ENCODE measurements at places on chromosomes 13 and 19. TPM values are rescaled to one million over a fixed set of nuclear protein-coding genes. Genes with fewer than 3 reads are reported as not detected.

The C1QTNF9B gene
- total RNA-seq, result 1.5 TPM

The OR10H1 gene
- not detected for total RNA-seq

The RFX1 gene
- 10.4 TPM for total RNA-seq

The NLRP11 gene
- total RNA-seq, result not detected

The ZNF20 gene
- total RNA-seq, result 1.1 TPM

The U2AF2 gene
- total RNA-seq, result 66.5 TPM

The KCTD12 gene
- total RNA-seq, result 23.3 TPM

The FAM216B gene
- total RNA-seq, result 4.0 TPM

The ZNF552 gene
- total RNA-seq, result 2.8 TPM

The ZNF540 gene
- 3.7 TPM for total RNA-seq

The ZNF320 gene
- 7.0 TPM for total RNA-seq

The SPART gene
- 32.5 TPM for total RNA-seq

The SLC15A1 gene
- total RNA-seq, result not detected

The GPR183 gene
- total RNA-seq, result 2.8 TPM

The C19orf85 gene
- not detected for total RNA-seq

The SIRT6 gene
- 11.8 TPM for total RNA-seq

The VPS36 gene
- total RNA-seq, result 33.5 TPM

The SYNE4 gene
- not detected for total RNA-seq

The SBNO2 gene
- total RNA-seq, result 61.3 TPM

The TEX101 gene
- not detected for total RNA-seq

The IGFL2 gene
- not detected for total RNA-seq

The RDH8 gene
- total RNA-seq, result not detected

The AP1M2 gene
- total RNA-seq, result not detected

The FSD1 gene
- total RNA-seq, result not detected

The MEF2B gene
- total RNA-seq, result not detected

The AP1M1 gene
- total RNA-seq, result 34.3 TPM

The RFPL4AL1 gene
- not detected for total RNA-seq

The GRIK5 gene
- 6.1 TPM for total RNA-seq

The ODAD3 gene
- total RNA-seq, result 0.53 TPM

The HNRNPUL1 gene
- 106 TPM for total RNA-seq

The PRSS57 gene
- not detected for total RNA-seq

The CABP5 gene
- total RNA-seq, result not detected

The HAUS8 gene
- 5.3 TPM for total RNA-seq

The IGFL1 gene
- not detected for total RNA-seq

The PIAS4 gene
- total RNA-seq, result 13.4 TPM

The CFAP97D2 gene
- not detected for total RNA-seq

The TINCR gene
- total RNA-seq, result not detected

The GZMM gene
- total RNA-seq, result 0.25 TPM

Data from heart right ventricle (tissue), 16 donors.